ENCODE measurements at places on chromosomes 11 and 22.
A peak's percentile ranks its signal among the peaks of the same experiment; 100 is the strongest.

DNA sequence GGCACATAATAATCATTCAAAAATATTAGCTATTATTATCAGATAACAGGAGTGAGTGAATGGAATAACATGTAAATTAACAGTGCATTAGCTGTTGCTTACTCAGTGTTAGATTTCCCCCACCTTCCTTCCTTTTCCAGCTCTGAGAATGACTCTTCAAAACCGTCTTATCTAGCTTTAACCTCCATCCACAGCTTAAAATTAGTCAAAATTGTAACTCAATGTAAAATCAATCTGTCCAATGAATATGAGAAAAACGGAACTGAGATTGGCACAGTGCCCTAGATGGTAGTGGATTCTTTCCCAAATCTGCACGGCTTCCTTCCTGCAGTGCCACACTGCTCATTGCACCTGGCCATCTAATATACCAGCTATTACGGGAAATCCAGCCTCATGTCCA, 156.8 kb upstream of the BDNF start:
- no peak for DNase-seq

DNA sequence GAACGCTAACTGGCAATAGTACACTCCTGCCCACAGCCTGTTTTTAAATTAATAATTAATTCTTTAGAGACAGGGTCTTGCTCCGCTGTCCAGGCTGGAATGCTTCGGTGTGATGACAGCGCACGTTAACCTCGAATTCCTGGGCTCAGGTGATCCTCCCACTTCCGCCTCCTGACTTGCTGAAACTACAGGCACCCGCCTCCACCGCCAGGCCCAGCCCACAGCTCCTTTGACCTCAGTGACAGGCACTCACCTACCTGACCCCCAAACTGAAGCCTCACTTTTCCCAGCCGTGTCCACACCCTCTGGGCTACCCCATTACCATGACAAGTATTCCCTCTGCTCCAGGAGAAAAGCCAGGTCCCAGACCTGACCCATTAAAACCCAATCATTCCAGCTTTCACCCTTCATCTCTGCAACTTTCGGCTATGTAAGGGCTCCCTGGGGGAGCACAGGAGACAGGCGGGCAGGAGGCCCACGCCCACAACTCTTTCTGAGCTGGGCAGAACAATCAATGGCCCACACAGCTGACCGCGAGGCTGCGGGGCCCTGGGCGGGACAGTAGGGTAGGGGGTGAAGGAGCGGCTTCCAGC, 730 bp downstream of the LMNTD2 start:
- DNase-seq, result no peak

- DNase-seq, result no peak
Measured at GRCh38 chr11:61607920-61608599, 27.2 kb upstream of the SYT7 start.

DNA sequence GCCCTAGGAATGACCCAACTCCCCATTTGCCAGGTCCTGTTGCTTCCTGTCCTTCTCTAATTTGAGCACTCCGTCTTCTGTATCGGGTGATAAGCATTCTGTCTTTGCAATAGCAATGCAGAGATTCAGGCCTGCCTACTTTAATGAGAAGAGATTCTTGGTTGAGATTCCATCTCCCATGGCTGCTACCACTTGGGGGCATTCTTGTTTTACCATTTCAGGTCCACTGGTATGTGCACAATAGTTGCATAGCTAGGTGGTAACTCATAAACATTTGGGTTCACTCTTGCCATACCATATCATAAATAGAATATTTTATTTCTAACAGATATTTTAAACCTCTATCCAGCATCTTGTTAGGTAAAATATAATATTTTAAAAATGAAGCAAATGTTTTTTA, 34.4 kb upstream of the CALCB start:
- DNase-seq, result no peak

GRCh38 chr22:29737251-29738117, 17.7 kb downstream of the CABP7 start:
- DNase-seq, result peak; percentile 66

DNA sequence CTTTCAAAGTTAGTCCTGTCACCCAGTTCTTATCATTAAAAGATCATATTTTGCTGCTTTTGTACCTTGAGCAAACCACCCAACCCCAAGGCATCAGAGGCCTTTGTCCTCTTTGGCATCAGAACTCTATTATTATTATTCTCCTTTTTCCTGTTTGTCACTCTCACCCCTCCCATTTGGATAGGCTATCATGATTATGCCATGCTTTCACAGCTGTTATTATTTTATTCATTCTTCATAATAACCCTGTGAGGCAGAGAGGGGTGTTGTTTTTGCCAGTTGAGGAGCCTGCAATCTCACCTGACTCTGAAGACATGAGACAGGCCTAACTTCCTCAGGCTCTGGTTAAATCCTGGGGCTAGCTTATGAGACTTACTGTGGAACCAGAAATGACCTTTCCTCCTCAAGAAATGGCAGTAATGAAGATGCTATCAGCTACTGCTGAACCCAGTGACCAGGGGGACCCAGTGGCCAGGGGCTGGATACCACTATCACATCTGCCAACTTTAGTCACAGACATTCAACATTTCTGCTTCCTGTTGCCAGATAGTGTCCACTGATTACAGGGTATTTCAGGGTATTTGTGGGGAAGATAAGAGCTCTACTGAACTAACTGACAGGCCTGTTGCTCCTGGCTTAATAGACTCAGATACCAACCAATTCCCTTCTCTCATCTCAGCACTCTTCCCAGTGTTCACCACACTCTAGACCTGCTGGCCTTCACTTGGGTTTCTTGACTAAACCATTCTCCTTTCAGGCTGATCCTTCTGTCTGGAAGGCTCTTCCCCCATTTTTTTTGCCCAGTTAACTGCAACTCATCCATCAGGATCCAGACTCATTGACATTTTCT, 11.8 kb upstream of the SWAP70 start:
- DNase-seq, result peak; percentile 90

DNA sequence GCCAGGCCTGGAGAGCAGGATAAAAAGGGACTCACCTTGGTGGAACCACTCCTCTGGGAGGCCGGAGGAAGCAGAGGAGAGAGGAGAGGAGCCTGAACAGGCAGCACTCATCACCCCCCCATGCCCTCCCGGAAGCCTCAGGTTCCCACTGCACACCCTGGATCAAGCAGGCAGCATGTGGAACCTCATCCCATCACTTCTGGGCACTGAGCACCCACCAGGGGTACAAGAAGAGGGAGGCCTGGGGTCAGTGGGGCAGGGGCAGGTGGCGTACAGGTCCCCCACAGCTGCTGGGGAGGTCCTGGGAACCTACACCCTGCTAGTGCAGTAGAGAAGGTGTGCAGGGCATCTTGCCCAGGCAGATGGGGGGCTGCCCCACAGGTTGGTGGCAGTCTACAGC, 35.1 kb upstream of the TXNRD2 start:
- DNase-seq, result no peak

- DNase-seq, result no peak
Measured at GRCh38 chr11:73974604-73975478, 7.8 kb downstream of the UCP2 start.

- DNase-seq, result no peak
Measured at GRCh38 chr11:123430721-123431497, 840 bp downstream of the GRAMD1B start.

DNA sequence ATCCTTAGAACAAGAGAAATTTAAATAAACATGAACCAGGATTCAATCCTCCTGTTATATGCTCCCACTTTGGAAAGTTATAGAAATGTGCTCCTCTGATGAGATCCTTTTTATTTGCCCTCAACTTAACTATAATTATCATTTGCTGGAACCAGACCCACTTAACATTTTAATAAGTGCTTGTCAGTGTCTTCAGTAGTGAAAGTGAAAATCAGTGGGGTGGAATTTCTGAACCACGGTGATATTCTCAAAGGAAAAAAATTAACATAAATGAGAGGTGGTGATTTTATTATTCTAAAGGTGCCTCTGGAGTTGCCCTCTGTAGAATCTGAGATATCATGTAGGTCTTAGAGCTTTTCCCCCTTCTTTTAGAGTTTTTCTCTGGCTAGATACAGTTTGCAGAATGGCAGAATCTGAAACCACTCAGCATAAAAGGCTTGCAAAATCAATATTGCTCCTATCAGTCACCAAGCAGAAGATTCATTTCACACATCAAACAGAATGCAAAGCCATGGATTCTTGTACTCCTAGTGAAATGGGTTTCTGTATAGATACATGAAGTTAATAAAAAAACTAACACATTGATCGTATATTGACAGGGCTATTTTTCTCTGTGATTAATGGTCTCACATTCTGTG, 213.2 kb downstream of the LUZP2 start:
- DNase-seq, result no peak

Data from hematopoietic multipotent progenitor cell treated with erythropoietin and hydrocortisone succinate and interleukin-3 and kit ligand, for 8 days (in vitro differentiated cells).